Type B pancreatic cell (in vitro differentiated cells): ENCODE measurements at places on chromosomes 6 and 20.

DNA sequence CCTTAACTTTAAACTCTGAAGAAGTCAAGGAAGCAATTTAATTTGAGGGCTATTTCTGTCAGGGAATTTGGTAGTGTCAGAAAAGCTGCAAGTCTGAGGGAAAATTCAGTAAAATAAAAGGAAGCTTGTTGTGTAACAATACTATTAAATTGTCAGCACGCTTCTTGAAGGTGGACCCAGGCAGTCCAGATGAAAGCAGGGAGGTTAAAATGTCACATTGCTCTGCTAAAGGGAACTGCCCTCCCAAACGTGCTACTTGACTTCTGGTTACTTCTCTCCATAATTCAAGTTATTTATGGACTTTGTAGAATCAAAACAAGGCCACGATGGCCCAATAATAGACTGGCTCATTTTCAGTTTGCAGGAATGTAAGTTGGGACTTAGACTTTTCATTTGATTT is 28.2 kb upstream of the ARMC2 start:
- DNase-seq = no peak

DNA sequence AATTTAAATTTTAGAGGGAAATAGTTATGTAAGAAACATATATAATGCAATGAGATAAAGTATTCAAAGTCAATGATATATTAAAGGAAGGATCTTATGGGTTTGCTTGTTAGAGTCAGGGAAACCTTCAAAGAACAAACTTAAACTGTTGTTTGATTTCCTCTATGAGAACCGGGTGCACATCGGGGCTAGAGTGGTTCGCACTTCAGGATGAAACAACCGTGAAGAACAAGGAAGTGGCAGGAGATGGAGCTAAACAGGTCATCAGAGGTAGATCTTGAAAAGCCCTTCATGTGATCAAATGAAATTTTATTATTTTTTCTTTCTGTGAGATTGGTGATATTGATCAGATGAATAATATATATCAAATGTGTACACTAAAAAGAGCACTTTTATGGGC is 951.9 kb upstream of the FLRT3 start:
- no peak for DNase-seq

DNA sequence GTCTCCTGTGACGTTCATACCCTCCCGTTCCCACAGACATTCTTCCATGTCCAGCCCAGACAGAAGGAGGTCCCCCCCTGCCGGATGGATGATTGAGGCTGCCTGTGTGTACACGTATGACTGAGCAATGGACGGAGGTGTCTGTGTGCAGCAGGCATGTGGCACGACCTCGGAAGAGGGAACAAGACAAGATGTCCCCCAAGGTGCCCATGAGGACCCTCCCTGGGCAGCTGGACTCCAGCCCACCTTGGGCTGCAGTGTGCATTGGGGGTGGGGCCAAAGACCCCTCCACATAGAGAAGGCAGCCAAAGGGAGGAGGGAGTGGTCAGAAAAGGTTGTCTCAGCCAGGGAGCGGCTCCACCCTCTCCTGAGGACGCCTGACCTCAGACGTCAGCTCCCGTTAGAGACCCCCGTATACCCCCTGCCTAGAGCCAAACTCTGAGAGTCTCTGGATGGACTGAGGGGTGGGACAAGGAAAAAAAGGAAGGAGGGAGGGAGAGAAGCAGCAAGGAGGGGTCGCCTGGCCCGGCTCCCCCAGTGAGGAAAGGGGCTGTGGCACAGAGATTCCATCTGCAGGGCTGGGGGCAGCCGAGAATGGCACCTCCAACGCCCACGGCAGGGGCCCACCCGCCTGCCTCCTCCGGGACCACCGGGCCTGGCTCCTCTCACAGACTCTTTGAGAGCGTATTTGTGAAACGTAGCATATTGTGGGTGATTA is 92.9 kb upstream of the BHLHE23 start:
- peak; percentile 51 for DNase-seq

DNA sequence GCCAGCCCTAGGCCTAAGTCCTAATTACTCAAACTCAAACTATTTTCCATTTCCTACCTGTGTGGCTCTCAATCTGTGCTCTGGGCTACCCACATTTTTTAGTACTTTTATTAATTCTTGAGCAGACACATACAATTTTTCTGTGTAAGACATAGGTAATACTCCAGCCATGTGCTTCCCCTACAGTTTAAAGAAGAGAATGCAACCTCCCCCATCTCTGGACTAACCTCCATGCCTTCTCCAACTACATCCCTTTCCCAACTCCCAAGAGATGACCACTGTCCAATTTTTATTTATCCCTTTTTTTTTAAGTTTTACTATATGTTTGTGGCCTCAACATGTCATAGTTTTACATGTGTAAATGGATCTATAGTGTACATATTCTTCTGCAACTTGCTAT is 5.8 kb downstream of the HMGN4 start:
- no peak for DNase-seq

GRCh38 chr20:62822788-62823651 is 6.2 kb downstream of the COL9A3 start:
- DNase-seq = no peak

GRCh38 chr20:33816191-33816590 is 5.0 kb downstream of the CHMP4B start:
- DNase-seq = no peak

DNA sequence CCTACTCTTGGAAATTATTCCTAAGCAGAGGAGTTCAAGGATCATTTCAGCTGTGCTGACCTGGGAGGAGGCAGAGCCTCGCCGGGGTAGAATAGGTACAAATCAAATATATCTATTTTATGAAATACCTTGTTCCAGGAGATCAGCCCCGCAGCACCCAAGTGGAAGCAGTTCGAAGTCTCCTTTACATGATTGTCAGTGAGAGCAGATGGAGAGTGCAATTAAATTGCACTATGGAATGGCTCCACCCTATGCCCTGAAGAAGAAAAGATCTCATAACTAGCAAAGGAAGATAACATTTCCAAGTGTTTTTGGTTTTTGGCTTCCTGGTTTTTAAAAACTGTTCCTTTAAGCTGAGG is 31.4 kb downstream of the DUSP22 start:
- DNase-seq = no peak

GRCh38 chr20:11001764-11002540 is 328.2 kb upstream of the JAG1 start:
- DNase-seq = no peak

DNA sequence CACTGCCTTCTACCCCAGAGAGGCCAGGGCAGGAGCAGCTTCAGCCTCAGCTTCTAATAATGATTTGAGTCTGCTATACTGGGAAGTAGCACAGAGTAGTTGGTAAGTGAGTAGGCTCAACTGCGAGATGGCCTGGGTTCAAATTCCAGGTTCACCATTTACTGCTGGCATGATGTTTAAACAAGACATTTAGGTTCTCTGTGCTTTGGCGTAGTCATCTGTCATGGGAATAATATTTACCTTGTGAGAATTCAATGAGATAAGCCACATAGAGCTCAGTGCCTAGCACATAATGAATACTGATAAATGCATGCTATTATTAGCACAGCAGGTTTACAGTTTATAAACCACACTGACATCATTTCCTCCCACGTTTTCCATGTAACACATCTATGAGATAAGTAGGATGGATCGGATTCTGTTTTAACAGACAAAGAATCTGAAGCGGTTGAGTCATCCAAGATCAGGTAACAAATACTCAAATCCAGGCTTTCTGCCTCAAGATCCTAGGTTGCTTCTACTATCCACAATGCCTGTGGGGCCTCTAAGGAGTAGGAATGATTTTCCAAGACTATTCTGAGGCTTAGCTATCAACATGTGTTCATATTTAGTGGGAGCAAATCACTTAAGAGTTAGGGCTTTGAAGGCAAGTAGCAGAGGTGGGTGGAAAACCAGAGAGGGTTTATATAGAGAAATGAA is 72.9 kb upstream of the DTNBP1 start:
- no peak for DNase-seq

DNA sequence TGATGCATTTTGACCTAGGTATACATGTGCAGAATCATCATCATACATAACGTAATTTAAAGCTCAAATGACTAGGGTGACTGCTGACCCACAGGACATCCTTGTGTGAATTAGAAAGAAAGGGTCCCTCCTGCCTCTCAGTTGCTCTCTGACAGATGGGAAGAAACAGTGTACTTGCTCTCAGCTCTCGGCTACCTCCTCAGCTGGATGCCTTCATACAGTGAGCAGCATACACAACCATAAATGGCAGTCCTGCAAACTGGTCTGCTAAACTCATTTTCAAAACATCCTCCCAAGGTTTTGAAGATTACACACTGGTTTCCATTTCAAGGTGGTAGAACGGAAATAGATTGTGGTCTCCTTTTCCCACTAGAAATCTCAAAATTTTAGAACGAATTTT is 26.3 kb downstream of the FILIP1 start:
- no peak for DNase-seq

DNA sequence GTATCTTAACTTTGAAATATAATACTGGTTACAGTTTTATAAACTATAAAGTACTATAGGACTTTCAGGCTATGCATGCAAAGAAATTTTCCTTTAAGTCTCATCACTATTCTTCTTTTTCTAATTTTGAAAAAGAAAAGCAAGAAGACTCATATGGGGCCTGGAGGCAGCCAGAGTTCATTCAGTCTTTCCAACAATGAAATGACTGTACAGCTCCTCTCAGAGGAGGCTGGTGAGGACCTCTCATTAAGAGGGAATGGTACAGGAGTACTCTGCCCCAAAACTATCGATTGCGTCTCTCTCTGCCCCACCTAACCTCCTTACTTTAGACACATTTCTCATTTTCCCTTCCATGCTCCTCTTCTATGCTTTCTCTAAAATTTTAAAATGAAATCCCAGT is 66.3 kb downstream of the FILIP1 start:
- DNase-seq = no peak

- DNase-seq = no peak
Observed at GRCh38 chr6:44805238-44805846, 417.8 kb downstream of the CDC5L start.

DNA sequence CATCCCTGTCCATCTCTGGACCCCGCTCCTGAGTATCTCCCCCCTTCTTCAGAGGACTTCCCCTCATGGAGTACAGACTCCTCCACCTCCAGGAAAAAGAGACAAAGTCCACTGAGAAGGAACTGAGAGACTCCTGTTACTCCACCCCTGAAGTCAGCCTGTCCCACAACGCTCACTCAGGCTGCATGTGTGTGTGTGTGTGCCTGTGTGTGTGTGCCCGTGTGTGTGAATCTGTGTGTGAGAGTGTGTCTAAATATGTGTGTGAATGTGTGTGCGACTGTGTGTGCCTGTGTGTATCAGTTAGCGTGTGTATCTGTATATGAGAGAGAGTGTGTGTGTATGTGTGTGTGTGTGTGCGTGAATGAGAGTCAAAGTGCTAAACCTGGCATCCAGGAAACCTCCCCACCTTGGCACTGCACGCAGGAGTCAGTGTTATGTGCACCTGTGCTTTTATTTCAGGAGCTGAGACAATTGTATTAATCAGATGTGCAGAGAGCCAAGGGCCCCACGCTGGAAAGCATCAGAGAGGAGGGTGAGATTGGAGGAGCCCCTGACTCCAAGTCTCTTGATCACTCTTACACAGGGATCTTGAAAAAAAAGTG is 39.0 kb downstream of the HLA-A start:
- DNase-seq = no peak

DNA sequence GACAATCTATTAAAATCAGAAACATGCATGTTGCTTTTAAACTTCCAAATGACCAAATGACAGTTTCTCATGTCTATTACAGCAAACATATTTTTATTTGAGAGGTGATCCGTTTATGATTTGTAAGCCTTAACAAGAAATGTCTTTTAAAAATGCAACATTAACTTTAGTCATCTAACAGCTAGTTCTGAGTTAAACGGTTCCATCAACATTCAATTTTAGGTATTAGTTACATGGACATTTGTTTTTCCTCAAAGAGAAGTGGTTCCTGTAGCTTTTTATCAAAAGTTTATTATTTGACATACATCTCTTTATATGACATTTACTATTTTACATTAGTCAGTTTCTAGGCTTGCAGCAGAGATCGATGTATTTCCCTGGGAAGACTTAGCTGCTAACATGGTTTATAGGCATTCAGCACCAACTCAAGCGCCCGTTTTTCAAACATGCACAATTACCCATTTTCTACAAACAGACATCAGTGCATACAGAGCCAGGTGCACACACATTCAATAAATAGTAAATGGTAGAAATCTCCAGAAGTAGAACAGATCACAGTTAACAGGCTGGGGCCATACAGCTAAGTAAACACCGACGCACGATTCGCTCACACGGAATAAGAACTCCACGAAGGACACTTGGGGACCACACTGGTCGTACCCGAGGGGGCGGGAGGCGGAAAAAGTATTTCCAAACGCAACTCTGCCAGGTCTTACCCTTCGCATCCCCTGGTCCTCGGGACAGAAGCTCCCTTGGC is 882 bp downstream of the CNR1 start:
- no peak for DNase-seq

DNA sequence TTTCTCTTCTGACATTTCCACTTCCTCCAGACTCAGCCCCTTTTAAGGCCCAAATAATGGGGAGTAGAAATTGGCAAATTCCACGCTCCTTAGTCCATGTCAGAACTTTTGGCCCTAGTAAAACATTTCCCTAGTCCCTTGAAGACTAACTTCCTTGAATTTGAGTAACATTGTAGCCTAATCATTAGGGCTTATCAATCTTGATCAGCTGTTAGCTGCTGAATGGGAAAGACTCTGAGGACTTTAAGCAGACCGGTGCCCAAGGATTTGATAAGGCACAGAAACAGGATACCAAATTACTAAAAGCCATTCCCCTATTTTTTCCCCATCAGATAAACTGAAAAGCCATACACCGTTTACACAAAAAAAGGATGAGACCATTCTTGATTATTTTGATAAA is 37.0 kb upstream of the ECI2 start:
- DNase-seq = no peak

- no peak for DNase-seq
Observed at GRCh38 chr6:144696610-144697368, 411.7 kb downstream of the UTRN start.

GRCh38 chr6:125149256-125150144 is 4.1 kb upstream of the TPD52L1 start:
- no peak for DNase-seq

DNA sequence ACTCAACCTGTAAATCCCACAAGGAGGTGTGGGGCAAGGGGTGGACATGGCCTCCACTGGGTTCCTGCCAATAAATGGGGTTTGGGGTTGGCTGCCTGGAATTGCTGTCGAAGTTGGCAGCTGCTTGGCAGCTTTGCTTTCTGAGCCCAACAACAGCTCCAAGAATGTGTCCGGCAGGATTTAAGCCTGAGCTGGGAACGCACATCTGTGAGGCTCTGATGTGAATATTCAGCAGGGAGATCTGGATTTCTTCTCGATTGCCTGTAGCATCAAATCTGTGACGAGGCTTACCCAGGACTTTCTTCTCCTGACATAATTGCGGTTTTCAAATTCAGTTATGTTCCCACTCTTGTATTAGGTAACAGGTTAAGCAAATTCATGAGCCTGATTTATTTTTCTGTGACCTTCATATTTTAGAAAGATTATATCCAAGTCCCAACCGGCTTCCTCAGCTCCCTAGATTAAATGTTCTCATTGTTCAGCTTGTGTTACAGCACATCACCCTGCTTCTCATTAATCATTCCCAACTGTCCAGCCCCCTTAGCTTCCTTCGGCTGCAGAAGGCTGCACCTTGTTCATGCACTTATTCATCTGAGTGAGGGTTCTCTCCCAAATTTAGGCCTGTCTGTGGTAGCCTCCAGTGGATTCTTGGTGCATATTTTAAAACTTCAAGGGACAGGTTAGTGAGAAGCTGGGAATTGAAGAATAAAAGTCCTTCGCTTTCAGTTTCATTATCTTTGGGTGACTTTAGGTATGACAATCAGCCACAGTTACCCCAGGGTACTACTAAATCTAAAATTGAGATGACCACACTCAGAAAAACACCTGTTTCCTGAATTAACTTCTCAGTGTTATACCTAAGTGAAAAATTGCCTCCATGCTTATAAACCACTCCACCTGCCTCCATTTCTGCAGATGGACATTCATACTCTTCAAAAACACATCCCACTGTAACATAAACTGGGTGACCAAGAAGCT is 310.0 kb downstream of the ESR1 start:
- no peak for DNase-seq
